ENCODE measurements at places on chromosomes 7 and 10.
A peak's percentile ranks its signal among the peaks of the same experiment; 100 is the strongest.

- DNase-seq: peak; percentile 29
These were observed 5.0 kb upstream of the ATP6V0E2 start for GRCh38 chr7:149868623-149869290.

GRCh38 chr7:7970531-7971307, 2.1 kb downstream of the GLCCI1 start:
- DNase-seq: no peak

DNA sequence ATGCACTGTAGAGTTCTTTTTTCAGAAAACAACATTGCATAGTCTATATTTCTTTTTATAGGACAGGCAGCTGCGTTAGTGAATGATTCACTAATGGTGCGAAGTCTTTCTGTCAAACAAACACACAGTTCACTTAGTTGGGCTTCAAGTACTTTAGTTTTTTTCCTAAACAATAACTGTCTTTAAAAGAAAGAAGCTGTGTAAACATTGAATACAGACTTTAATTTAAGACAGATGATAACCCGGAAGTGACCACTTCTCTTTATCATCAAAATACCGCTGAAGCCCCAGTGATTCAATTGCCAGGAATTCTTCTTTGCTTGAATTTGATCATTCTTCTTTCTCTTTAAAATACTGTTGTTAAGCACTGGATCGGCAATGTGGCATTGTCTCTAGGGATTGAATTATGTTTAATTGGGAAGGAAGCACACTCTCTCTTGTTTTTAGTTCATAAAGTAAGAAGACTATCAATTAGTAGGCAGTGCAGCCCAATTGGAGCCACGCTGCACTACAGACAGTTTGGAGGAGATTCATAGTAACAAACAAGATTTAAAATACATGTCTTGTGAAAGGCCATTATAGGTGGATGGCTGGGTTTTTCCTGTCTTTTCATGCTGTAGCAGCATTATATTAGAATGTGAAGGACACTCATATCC, 30.4 kb downstream of the CNTNAP2 start:
- DNase-seq: no peak

- DNase-seq: no peak
These were observed 2.4 kb upstream of the NIPSNAP2 start for GRCh38 chr7:55962014-55962413.

DNA sequence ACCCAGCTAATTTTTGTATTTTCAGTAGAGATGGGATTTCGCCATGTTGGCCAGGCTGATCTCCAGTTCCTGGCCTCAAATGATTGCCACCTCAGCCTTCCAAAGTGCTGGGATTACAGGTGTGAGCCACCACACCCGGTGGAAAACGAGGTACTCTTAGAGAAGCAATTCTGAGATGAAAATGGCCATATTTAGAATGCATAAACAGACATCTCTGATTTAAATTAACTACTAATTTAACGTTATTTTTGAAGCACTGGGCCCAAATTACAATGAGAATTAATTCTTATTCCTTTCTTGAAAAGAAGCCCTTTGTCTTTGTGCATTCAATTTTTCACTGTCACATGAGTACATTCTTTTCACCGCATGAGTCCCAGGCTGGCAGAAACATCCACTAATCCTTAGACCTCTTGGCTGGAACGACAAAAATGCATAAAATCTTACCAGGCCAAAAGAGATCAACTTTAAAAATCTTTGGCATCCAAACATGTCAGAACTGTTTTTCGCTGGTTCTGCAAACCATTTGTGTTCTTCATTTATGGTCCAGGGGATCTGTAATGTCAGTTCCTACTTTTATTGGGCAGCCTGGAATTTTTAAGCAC, 60.1 kb upstream of the CAPZA2 start:
- DNase-seq: no peak

- no peak for DNase-seq
These were observed 151.4 kb downstream of the CDH23 start for GRCh38 chr10:71547876-71548846.

DNA sequence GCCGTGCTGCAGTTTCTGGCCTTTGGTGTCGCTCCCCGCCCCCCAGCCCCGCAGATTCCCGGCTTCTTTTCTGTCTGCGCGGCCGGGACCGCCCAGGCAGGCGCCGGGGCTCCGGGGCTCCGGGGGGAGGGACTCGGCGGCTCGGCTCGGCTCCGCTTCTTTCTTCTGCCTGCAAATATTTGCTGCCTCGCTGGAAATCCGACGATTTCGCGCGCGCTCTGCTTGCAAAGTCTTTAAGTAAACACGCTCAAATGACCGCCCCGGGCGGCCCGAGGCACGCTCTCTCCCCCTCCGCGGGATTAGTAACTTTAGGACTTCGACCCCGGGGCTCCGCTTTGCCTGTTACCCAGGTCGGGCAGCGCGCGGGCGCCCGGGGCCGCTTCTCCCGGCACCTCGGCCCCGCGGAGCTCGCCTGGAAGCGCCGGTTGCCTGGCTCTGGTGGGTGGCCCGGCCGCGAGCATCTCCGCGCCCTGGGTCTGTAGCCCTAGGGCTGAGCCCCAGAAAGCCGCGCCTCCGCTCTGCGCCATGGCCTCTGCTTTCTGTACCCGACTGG, 3.9 kb upstream of the GATA3 start:
- DNase-seq: no peak

- no peak for DNase-seq
These were observed 27.8 kb downstream of the MRC1 start for GRCh38 chr10:17836942-17837341.

DNA sequence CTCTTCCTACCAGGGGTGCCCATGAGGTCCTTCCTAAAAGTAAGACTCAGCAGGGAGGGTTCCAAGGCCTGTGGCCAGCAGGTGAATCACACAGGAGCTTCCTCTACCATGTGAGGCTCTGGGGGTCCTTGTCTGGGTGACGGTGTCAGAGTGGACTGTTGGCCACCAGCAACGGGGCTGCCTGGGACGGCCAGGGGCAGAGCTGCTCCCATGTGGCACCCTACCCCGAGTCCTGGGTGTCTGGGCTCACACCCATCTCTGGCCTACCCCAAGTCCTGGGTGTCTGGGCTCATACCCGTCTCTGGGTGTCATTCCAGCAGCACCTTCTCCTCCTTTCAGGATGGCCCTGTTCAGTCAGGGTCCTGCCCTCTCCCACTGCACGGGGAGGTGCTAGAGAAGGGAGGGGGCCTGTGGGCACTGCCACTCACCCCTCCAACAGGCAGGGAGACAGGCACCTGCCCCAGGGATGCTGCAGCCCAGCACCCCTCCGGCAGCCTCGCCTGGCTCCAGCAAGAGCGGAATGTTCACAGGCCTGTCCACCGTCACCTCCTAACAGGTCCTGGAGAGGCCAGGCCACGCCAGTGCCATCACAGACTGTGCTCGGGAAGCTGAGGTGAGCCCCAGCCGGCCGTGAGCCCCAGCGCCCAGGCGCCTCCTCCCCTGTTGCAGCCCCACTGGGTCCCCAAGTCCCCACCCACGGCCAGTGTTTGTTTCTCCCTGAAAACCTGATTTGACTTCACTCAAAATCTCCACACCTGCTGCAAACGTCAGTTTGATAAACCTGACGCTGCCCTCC, 143.7 kb downstream of the PTPRN2 start:
- DNase-seq: no peak
